NCI-H1694 treated with DMSO at 0.1 percent for 48 hours (cell line): ENCODE measurements at places on chromosomes 12 and 14.
A peak's percentile ranks its signal among the peaks of the same experiment; 100 is the strongest.

DNA sequence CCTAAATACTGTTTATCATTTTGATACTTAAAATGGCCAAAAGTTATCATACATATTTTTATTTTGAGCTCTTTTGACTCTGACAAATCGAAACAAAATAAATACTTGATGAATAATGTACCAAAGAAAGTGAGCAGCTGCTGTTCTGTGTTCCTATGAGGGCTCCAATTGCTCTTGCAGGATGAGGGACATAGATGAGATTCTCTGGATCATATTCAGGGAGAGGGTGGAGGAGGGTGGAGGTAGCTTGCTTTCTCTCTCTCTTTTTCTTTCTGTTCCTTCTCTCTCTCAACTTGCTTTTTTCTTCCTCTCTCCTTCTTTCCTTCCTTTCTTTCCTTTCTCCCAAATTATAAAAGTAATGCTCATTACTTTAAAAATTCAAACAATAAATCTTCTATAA lies 8.9 kb upstream of the MYH7 start:
- peak; percentile 6 for DNase-seq

- peak; percentile 59 for DNase-seq
Observed at GRCh38 chr12:109549613-109550270, 23.6 kb downstream of the MMAB start.

DNA sequence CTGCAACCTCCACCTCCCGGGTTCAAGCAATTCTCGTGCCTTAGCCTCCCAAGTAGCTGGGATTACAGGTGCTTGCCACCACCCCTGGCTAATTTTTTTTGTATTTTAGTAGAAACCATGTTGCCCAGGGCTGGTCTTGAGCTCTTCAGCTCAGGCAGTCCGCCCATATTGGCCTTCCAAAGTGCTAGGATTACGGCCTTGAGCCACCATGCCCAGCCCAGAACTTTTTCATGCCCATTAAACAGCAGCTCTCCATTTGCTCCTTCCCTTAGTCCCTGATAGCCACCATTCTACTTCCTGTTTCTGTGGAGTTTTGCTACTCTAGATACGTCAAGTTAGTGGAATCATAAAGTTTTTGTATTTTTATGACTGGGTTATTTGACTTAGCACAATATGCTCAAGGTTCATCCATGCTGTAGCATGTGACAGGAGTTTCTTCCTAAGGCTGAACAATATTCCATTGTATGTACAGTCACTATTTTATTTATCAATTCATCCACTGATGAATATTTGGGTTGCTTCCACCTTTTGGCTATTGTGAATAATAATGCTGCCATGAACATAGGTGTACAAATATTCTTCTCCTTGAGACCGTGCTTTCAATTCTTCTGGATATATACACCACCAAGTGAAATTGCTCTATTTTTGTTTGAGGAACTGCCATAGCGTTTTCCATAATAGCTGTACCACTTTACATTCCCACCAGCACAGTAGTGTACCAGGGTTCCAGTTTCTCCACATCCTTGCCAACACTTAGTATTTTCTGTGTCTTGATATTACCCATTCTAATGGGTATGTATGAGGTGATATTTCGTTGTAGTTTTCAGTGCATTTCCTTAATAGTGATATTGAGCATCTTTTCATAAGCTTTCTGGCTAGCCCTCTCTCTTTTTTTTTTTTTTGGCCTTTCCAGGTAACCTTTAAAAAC lies 15.0 kb downstream of the ATF1 start:
- DNase-seq, result no peak

GRCh38 chr12:1851151-1851701 lies 30.9 kb downstream of the LRTM2 start:
- DNase-seq, result peak; percentile 93

DNA sequence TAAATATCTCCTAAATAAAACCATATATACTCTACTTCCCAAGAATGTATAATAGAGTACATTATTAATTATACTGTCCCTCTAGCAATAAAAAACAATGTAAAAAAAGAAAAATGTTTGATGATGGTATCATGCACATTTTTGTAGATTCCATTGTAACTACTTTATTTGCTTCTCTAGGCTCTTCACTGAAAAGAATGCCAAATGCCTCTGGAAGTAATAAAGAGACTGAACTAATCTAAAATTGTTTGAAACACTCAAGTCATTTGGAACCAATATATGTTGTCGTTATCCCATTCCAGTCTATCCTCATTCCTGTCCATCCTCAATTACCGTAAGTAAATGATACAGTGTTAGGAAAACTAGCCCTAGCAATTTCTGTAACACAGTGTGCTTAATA lies 233.6 kb downstream of the C12orf50 start:
- DNase-seq, result no peak

DNA sequence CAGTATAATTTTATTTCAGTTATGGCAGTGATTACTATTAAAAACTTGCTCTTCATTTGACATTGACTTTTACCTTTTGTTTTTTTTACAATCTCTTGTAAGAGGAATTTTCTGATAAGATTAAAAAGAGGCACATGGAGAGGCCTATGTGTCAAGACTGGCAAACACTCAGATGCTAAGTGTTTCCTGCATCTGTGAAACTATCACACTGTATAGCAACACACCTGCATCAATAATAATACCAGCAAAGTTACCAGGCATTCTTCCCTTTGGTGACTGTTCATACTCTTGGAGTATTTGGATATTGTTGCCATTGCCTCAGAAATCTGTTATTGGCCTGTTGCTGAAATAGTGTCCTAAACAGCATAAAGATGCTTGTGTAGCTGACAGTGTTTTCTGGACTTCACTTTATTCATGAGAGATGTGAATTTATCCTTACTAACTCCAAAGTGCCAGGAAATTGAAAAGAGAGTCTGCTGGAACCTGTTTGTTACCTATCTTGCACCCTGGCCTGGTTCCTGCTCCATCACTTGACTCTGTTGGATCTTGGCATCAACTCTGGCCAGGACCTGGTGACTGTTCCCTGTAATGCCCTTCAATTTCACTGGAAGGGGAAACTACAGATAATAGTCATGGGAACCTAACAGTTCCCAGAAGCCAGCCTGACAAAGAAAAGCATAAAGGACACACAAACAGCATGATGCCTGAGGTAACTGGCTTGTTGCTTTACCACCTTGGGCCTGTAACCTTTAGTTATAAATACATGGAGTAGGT lies 19.8 kb downstream of the SLC16A7 start:
- no peak for DNase-seq

- DNase-seq, result no peak
Observed at GRCh38 chr12:1993341-1993740, 10.9 kb downstream of the DCP1B start.
